ENCODE measurements at places on chromosomes 2 and 18.
A peak's percentile ranks its signal among the peaks of the same experiment; 100 is the strongest.

DNA sequence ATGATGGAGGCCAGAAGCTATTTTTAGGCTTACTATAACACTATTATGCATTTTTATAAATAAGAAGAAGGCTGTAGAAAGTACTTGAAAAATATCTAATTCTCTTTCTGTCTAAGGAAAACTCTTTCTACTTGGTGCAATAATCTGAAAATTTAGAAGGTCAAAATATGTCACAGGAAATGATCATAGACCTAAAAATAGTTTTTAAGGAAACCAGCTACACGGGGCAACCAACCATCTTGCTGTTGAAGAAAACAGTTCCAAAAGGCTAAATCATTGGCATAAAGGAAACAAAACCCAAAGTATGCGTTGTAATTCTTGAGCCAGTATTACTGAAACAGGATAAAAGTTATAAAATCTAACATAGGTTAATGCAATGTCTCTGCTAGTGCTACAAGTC is 40.2 kb downstream of the SOCS6 start:
- DNase-seq, result no peak

GRCh38 chr2:84996909-84997308 is 25.9 kb downstream of the KCMF1 start:
- no peak for DNase-seq

- no peak for DNase-seq
These were observed 1018.2 kb upstream of the NXPH2 start for GRCh38 chr2:139798391-139798790.

DNA sequence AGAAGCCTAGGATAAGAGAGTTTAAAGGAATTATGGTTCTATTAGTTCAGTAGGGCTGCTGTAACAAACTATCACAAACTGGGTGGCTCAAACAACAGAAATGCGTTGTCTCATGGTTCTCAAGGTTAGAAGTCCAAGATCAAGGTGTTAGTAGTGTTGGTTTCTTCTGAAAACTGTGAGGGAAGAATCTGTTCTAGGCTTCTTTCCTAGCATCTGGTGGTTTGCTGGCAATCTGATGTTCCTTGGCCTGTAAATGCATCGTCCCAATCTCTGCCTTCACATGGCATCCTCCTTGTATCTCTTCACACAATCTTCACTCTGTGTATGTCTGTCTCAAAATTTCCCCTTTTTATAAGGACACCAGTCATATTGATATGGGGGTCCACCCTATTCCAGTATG is 76.3 kb downstream of the MDH1 start:
- no peak for DNase-seq

- DNase-seq, result no peak
These were observed 7.8 kb upstream of the FSHR start for GRCh38 chr2:49162151-49162550.

DNA sequence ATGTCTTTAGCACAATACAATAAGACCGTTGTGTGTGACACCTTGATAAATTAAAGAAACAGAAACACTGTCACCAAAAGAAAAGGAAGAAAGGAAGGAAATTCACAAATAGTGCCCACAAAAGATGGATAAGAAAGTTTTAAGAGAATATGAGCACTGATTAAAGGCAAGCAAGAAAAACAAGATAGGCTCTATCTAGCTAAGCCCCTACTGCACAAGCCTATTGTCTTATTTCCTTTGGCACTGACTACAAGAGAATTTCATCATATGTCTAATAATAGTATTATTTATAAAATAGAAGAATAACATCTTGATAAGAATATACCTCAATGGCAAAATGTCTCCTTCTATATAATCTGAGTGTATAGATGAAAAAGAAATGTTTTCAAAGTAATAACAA is 335.7 kb downstream of the NCKAP5 start:
- DNase-seq, result no peak

DNA sequence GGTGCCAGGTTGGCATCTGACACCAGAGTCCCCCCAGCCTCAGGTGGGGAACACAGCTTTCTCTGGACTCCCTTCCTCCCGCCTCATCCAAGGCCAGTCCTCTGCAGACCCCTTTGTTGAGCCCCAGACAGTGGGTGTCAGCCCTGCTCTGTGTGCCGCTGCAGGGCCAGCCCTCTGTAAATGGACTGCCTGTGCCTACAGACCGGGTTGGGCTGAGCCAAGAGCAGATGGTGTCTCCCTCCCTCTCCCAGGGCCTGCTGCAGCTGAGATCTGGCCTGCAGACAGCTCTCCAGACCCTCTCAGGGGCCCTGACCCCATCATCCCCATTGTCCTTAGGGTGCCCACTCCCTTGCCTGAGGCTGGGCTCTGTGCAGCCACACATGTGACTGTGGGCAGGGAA is 160.8 kb downstream of the KLHL29 start:
- DNase-seq, result no peak

DNA sequence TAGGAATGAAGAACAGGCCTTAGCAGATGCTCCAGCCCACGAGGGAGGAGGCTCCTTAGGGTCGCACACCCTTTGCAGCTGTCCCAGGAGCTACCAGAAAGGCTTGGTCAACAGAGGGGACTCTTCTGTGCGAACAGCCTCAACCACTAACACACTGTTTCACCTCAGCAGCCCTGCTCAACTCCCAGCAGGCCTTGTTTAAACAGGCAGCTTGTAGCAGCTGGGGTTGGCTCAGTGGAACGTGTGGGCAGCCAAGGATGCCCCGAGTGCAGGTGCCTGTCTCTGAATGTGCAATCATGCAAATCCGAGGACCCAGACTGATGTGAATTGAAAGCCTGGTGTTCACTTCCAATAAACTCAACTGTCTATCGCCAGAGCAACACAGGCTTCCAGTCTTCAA is 88.7 kb upstream of the CXCR4 start:
- DNase-seq, result no peak

DNA sequence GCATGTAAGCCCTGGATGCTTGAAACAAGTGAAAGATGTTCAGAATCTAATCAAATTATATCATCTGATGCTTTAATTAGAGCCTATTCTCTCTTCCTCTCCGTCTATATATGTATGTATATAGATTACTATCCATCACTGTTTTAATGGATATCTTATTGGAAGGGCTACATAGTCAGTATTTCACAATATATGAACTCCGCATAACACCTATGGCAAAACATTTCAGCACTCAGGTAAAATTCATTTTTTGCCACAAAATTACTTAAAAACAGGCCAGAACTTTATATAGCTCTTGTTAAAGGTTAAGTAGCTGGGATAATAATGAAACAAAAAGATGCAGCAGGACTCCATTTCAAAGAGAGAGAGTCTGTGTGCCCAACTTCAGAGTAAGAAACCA is 1.2 kb downstream of the PJVK start:
- no peak for DNase-seq

DNA sequence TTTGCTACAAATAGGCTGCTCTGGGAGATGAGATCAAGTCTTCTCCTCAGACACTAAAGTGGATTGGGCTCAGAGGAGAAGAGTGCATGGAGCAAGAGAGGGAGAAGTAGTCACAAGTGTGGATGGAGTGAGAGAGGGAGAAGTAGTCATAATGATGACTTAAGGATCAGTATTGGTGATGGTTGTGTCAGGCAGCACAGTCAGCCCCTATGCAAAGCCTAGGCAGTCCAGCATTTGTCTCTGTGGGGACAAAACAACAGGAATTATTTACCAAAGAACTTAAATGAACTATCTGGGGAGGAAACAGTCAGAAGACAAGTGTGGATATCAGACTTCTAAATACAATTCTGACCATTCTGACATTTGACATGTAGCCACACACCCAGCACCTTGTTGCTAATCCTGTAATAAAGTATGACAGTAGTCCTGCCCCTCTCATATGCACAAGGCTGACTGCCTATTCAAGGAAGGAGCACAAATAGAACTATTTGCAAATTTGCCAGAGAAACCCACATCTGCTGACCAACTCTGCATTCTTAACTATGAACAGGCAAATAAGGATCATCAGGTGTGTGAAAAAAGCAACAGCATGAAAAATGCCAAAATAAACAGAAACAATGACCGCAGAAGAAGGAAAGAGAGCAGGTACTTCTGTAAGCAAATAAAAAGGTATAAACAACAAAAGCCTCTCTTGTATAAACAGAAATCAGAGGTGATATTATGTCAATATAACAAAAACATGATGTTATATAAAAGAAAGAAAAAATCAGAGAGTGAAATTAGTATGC is 1597.9 kb upstream of the ACVR2A start:
- no peak for DNase-seq

GRCh38 chr18:3993941-3994687 is 461.0 kb downstream of the DLGAP1 start:
- DNase-seq, result no peak

- no peak for DNase-seq
These were observed 679 bp downstream of the CLK1 start for GRCh38 chr2:200863782-200864175.

GRCh38 chr2:240840435-240841060 is 20.5 kb upstream of the KIF1A start:
- DNase-seq, result no peak

DNA sequence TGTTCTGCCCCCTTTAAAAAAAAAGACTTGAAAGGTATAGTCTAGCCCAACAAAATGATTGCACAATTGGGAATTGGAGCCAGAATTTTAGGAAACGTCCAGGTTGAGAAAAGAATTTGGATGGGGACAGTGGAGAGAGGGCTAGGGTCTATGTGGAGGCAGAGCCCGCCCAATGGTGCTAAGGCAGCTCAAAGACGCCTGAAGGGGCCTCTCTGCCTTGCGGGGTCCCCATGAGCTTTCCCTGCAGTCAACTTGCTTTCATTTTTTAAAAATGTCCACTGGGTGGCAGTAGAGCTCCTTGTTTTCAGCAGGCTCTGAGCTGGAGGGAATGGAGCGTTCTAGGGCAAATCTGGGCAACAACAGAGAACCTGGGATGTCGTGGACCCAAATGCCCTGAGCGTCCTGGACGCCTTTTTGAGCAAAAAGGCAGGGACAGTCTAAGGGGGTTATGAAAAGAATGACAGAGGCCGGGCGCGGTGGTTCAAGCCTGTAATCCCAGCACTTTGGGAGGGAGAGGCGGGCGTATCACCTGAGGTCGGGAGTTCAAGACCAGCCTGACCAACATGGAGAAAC is 40.2 kb upstream of the ITM2C start:
- DNase-seq, result peak; percentile 39

DNA sequence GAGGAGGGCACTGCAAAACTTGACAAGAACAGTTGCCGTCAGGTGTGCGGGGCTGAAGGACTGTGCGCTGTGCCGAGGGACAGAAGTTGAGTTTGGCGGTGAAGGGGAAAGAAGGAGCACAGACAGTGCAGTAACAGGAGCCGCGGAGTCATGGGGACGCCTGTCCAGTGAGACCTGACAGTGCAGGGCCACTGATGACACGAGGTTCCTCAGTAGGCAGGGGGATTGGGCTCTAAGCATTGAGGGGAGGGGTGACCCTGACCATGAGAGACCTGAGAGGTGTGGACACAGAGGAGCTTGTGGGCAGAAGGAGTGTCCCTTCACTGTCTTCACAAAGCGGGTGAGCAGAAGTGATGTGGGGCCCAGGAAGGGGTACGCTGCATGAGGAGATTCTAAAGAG is 104.8 kb downstream of the MTCL1 start:
- no peak for DNase-seq

GRCh38 chr2:135547311-135547710 is 16.0 kb downstream of the R3HDM1 start:
- DNase-seq, result no peak

DNA sequence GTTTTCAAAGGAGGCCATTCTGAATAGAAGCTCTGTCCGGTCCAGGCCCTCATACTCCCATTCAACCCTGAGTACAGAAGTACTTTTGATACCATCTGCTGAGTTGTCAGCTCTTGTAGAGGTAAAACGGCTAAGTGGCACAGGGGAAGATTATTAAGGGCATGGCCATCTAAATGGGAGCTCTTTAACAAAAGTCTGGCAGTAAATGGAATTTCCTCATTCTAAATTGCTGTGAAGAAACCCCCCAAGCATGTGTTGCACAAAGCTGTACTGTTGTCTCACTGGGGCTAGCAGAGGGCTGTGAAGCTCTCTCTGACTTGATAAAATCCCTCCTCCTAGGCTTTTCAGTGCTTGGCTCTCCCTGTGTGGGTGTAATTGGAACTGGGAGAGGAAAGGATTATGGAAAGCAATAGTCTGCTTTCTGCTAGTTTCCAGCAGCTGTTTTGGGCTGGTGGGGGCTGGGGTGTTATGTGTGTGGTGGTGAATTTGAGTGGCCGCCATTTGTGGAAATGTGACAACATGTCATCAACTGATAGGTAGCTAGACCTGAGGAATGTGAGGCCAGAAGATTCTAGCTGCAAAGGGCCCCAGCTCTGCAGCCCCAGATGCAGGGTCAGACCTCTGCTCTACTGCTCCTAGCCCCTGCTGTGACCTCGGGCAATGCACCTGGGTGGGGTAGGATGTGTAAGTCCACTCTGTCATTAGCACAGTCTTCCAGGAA is 65.1 kb downstream of the MAP4K4 start:
- DNase-seq, result no peak

DNA sequence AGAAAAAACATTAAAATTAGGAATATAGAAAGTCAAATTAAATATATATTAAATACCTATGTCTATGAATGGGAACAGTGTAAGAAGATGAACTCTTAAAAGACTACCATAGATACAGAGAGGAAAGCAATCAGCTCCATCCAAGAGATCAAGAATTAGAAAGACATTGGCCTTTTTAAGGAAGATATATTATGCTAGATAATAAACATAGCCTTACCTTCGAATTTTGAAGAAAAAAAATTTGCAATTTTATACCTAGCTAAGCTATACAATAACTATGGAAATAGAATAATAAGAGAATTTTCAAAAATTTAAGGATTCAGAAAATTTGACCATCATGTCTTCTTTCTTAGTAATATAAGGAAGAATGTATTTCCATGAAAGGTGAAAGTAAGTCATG is 74.7 kb upstream of the MYT1L start:
- no peak for DNase-seq

- DNase-seq, result no peak
These were observed 192.1 kb downstream of the MBD2 start for GRCh38 chr18:54032412-54032811.

DNA sequence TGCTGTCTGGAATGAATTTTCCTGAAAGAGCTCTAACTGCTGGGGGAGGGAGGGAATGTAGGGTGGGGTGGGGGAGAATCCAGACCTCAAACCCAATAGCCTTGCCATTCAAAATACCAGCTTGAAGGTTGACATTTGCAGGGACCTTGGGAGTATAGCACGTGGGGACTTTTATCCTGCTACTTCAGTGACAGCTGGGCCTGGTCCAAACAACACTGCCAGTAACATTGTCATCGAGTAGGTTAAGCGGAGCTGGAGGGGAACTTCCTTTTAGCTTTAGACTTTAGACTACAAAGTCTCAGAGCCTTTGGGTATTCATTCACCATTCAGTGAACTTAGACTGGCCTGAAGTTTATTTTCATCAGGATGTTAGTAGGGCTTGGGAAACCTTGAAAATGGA is 248.7 kb downstream of the MEIS1 start:
- no peak for DNase-seq

GRCh38 chr2:219178377-219179175 is 501 bp downstream of the RETREG2 start:
- peak; percentile 10 for DNase-seq

- DNase-seq, result no peak
These were observed 541.5 kb downstream of the CNTNAP5 start for GRCh38 chr2:124566518-124566970.

- no peak for DNase-seq
These were observed 122.8 kb upstream of the MSH6 start for GRCh38 chr2:47660168-47660567.
